Neuronal stem cell (in vitro differentiated cells): ENCODE measurements at places on chromosomes 11 and 22.

GRCh38 chr22:24186892-24187670 is 5.8 kb downstream of the SUSD2 start:
- no peaks in the 10 kb centered on the region for H3K36me3 ChIP-seq
- no peaks in the 10 kb centered on the region for H3K27me3 ChIP-seq
- H3K4me3 ChIP-seq = no peak overlapping the region
- no peak overlapping the region for H3K27ac ChIP-seq
- no peak for DNase-seq

DNA sequence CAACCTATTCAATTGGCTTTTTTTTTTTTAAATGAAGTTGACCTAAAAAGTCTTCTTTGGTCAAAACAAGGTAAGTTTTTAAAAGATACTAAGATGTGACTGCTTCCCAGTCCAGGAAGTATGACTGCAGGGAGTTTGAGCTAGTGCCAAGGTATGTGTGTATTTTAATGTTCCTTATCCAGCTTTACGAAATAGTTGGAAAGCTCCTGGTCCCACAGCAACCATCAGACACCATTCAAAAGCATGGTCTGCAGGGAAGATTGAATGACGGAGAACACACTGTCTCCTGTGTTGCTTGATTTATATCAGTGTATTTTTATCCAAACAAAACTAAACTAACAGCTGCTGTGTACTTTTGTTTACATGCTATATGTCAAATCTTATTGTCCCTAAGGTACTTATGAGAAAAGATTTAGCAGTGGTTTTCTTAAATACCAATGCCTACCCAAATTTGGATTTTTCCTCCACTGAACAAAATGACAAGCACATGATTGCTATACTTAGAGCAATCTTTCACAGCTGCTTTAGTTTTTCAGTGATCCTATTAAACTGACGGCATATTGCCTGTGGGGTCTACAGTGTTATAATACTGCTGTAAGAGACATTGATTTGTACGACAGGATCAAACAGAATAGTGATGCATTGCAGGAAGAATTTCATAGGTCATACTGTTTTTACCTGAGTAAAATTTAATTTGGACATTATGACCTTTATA is 122.9 kb downstream of the DCDC1 start:
- H3K36me3 ChIP-seq = no peaks in the 10 kb centered on the region
- H3K4me1 ChIP-seq = peaks cover 10% of the 10 kb centered on the region
- H3K27ac ChIP-seq = no peak overlapping the region
- DNase-seq = no peak

DNA sequence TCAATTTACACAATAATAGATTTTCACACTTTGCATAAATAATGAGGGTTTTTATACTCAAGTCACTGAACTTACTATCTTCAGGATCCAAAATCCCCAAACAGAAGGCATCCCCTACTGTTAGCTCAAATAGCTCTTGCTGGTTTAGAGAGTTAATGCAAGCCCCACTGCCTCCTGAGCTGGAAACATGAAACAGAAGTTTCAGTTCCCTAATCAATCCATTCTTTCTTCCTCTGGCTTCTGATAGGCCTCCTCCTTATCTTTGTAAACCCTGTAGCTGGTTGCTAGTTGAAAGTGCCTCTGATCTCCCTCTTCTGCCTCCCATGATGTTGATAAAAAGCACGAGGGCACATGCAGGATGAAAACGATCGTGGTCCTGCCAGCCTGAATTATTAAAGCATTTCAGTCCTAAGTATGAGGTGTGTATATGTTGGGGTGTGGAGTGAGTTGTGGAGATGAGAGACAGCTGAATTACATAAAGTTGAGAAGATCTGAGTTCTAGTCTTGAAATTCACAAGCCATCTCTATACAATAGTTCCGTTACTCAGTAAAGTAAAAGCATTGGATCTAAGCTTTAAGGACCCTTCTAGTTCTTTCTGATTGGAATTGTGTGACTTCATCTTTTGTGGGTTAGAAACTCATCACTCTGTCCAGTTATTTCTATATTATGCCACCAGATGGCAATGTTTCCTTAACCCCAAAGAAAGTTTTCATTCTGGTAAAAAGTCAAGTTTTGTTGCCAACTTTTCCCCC is 35.0 kb upstream of the EHF start:
- peak; percentile 52 for DNase-seq
- H3K36me3 ChIP-seq = no peaks in the 10 kb centered on the region
- H3K4me1 ChIP-seq = peaks cover 2% of the 10 kb centered on the region
- H3K27ac ChIP-seq = no peak overlapping the region
- no peak overlapping the region for H3K4me3 ChIP-seq

GRCh38 chr22:45863981-45864751 is 112.8 kb downstream of the WNT7B start:
- no peak overlapping the region for H3K27ac ChIP-seq
- no peak overlapping the region for H3K4me3 ChIP-seq
- no peaks in the 10 kb centered on the region for H3K36me3 ChIP-seq
- peaks cover 38% of the 10 kb centered on the region for H3K27me3 ChIP-seq

DNA sequence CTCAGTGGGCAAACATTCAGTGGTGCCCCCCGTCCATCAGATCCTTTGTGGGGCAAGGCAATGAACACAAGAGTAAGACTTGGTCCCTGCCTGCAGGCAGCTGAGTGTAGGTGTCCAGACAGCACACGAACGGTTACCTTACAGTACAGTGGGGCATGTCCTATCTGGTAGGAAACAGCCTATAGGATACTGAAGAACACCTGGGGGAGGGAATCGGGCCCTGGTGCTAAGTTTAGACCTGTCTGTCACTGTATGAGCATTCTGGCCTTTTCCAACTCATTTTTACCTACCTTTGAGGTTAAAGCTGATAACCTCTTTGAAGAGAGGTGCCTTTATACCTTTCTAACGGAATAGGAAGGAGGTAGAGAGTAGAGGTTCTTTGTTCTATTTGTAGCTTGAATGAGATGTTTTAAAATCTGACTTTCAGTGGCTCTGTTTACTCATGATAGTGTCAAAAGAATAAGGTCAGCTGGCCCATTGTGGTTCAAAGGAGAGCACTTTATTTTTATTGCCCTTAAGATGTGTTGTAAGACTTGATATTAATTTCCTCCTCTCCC is 8.9 kb downstream of the ZNRF3 start:
- H3K4me3 ChIP-seq = no peak overlapping the region
- no peak overlapping the region for H3K27ac ChIP-seq
- no peak for DNase-seq
- H3K36me3 ChIP-seq = peaks cover 20% of the 10 kb centered on the region
- H3K27me3 ChIP-seq = no peaks in the 10 kb centered on the region

DNA sequence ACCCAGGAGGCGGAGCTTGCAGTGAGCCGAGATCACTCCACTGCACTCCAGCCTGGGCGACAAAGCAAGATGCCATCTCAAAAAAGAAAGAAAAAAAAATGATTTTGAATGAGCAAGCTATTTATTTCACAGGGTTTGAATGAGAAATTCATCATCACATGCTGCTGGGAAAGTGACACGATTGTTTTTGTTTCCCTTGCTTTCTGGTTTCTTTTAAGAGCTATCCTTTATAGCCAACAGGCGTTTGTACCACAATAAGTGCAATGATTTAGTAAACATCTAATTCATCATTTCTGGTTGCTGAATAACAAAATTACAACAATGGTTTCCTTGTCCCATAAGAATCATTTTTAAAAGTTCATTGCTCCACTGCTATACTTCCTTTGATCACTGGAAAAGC is 129.9 kb downstream of the GUCY1A2 start:
- DNase-seq = no peak
- no peaks in the 10 kb centered on the region for H3K36me3 ChIP-seq
- H3K27me3 ChIP-seq = no peaks in the 10 kb centered on the region
- H3K4me1 ChIP-seq = no peaks in the 10 kb centered on the region
- H3K4me3 ChIP-seq = no peak overlapping the region

DNA sequence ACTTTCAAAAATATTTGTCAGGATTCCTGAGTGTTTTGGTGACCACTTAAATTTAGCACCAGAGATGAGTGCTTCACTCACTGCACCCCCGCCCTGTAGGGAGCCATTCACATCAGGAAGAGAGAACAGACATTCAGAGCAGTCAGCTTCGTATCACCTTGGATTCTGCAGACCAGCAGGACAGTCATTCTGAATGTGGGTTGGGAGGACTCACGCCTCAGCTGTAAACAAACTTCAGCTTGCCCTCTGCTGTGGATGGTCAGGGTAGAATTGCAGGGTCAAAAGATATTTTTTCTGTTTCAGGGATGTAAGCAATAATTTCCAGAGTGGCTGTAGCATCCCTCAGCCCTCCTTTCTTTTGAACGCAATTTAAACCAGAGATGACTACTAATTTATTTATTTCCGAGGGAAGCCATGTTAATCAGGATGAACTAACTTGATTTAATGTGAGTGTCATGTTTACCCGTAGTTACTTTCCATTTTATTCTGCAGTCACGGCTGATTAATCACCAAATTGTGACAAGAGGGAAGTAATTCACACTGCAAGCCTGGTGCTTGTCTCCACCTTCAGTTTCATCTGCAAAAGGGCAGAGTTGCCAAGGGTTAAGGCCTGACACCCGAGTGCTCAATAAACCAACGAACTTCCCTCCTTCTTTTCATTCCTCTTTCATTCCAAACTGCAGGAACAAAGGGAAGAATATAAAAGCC is 174.2 kb upstream of the DDI1 start:
- no peaks in the 10 kb centered on the region for H3K36me3 ChIP-seq
- H3K27me3 ChIP-seq = no peaks in the 10 kb centered on the region
- no peak overlapping the region for H3K4me3 ChIP-seq
- no peak for DNase-seq
- no peak overlapping the region for H3K27ac ChIP-seq
- no peaks in the 10 kb centered on the region for H3K4me1 ChIP-seq

DNA sequence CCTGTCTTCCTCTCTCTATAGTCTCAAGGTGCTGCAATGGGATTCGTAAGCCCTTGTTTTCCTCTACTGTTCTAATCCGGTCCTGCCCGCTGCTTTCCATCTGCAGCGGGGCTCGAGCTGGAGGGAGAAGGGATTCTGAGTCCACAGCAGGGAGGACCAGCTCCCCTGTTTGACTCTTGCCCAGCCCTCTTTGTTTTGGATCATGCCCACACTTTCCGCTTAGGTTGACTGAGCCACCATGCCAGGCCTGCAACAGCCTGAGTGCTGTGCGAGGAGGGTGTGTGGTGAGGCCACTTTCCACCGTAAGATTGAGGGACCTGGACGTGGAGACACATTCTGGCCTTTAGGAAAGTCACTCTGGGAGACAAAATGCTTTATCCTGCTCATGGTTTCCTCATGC is 58.3 kb downstream of the CEP164 start:
- no peak for DNase-seq
- no peak overlapping the region for H3K27ac ChIP-seq
- no peak overlapping the region for H3K4me3 ChIP-seq
- H3K4me1 ChIP-seq = no peaks in the 10 kb centered on the region
- H3K27me3 ChIP-seq = no peaks in the 10 kb centered on the region

GRCh38 chr11:8671193-8671612 is 11.3 kb downstream of the TRIM66 start:
- H3K27me3 ChIP-seq = no peaks in the 10 kb centered on the region
- H3K27ac ChIP-seq = peak overlapping the region; percentile 89
- DNase-seq = peak; percentile 87
- H3K4me3 ChIP-seq = no peak overlapping the region
- peaks cover 10% of the 10 kb centered on the region for H3K4me1 ChIP-seq
- no peaks in the 10 kb centered on the region for H3K36me3 ChIP-seq

GRCh38 chr11:132858223-132858622 is 674.1 kb downstream of the OPCML start:
- DNase-seq = no peak
- no peak overlapping the region for H3K27ac ChIP-seq
- H3K27me3 ChIP-seq = no peaks in the 10 kb centered on the region
- H3K36me3 ChIP-seq = no peaks in the 10 kb centered on the region

GRCh38 chr22:20028855-20029549 is 8.1 kb downstream of the TANGO2 start:
- H3K27me3 ChIP-seq = no peaks in the 10 kb centered on the region
- no peak overlapping the region for H3K4me3 ChIP-seq
- DNase-seq = no peak
- H3K27ac ChIP-seq = no peak overlapping the region
- peaks cover 8% of the 10 kb centered on the region for H3K36me3 ChIP-seq

DNA sequence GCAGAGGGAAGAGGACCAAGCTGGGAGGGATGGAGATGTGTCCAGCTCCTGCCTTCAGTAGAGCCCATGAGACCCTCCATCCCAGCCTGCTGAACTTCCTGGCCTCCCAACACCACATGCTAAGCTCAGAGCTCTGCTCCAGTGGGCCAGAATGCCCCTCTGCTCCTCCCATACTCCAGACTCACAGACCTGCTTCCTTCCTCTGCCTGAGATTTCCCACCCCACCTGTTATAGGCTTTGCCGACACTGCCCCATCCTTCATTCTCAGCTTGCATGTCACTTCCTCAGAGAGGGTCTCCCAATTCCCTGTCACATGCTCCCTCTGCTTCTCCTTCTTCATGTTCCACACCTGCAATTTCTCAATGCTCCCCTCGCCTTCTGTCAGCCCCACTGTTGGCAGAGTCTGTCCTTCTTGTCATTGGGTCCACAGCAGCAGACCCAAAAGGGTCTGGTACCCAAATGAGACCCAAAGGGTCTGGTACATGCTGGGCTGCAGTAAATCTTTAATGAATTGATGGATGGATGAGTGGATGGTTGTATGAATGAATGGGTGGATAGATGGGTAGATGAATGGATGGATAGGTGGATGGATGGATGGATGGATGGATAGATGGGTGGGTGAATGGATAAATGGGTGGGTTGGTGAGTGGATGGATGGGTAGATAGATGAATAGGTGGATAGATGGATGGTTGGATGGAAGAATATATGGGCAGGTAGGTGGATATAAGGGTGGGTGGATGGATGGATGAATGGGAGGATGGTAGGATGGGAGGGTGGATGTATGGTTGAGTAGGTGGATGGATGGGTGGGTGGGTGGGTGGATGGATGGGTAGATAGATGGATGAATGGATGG is 105.3 kb upstream of the FGF3 start:
- no peak for DNase-seq
- H3K27ac ChIP-seq = no peak overlapping the region
- H3K4me3 ChIP-seq = no peak overlapping the region
- no peaks in the 10 kb centered on the region for H3K27me3 ChIP-seq

- peaks cover 11% of the 10 kb centered on the region for H3K36me3 ChIP-seq
- peaks cover 11% of the 10 kb centered on the region for H3K4me1 ChIP-seq
- no peak for DNase-seq
- H3K27ac ChIP-seq = no peak overlapping the region
Measured at GRCh38 chr11:6927030-6927617, 898 bp downstream of the ZNF215 start.

- no peak for DNase-seq
- peaks cover 2% of the 10 kb centered on the region for H3K4me1 ChIP-seq
- no peak overlapping the region for H3K27ac ChIP-seq
- H3K36me3 ChIP-seq = no peaks in the 10 kb centered on the region
- H3K27me3 ChIP-seq = no peaks in the 10 kb centered on the region
- no peak overlapping the region for H3K4me3 ChIP-seq
Measured at GRCh38 chr11:15159085-15159484, 44.4 kb downstream of the INSC start.

DNA sequence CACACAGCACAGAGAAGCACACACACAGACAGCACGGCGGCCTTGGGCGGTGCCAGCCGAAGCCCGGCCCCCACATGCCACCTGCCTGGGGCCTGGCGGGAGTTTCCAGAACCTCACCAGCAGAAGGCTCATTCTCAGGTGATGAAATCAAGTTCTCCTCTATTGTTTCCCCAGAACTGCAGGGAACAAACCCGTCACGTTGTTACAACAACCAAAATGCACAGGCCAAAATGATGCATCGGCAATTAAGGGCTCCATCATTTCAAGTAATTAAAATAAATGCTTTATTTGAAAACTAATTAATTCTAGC is 30.8 kb downstream of the GNB1L start:
- no peaks in the 10 kb centered on the region for H3K4me1 ChIP-seq
- H3K4me3 ChIP-seq = no peak overlapping the region
- peaks cover 2% of the 10 kb centered on the region for H3K36me3 ChIP-seq
- no peak for DNase-seq
- H3K27ac ChIP-seq = no peak overlapping the region
- no peaks in the 10 kb centered on the region for H3K27me3 ChIP-seq
